Suppressor macrophage treated with lipopolysaccharide for 4 hours (primary cell): ENCODE measurements at places on chromosomes 4 and X.

GRCh38 chr4:44558031-44558605 is 93.3 kb downstream of the YIPF7 start:
- DNase-seq, result no peak

DNA sequence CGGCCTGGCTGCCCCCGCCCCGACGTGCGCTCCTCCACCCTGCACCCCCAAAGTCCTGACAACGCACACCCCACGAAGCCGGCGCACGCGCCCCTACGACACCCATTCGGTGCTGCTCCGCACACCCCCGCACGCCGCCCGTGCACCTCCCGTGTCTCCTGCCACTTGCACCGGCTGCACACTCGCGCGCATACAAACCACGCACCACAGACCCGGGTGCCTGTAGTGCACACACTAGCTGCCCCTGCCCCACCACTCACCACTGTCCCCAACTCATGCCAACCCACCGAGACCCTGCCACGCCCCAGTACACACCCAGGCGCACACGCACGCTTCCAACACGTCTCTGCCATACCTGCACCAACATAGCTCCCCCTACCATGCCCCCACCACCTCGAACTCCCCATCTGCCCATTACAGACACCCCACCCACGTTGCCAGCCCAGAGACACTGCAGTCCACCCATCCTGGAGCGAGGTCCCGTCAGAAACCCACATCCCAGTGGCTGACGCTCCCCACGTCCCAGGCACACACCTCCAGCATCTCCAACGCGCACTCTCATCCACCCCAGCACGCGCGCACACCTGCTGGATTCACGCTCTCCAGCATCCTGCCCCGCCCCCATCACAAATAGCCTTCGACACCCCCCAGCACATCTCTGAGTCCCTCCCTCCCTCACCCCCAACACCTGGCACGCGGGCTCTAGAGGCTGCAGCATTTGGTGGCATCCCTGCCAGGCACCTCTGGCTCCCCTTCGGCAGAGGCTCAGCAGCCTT is 4.2 kb upstream of the DUSP9 start:
- no peak for DNase-seq

GRCh38 chr4:73222466-73223257 is 35.9 kb downstream of the ANKRD17 start:
- DNase-seq, result peak; percentile 91

DNA sequence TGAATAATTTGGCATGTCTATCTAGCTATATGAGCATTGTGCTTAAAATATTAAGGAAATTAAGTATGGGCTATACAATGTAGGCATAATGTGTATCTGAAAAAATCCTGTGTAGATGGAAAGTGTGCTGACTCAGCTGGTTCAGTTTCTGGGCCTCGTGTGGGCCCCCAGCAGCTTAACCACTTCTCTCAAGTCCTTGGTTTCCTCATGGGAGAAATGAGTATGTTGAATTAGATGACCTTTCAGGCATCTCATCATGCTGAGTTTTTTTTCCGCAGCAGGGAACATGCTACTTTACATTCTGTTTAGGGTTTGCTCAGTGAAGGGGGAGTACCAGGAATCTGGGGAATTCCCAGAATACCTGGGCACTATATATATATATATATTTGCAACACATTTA is 30.5 kb downstream of the RHOH start:
- peak; percentile 66 for DNase-seq

DNA sequence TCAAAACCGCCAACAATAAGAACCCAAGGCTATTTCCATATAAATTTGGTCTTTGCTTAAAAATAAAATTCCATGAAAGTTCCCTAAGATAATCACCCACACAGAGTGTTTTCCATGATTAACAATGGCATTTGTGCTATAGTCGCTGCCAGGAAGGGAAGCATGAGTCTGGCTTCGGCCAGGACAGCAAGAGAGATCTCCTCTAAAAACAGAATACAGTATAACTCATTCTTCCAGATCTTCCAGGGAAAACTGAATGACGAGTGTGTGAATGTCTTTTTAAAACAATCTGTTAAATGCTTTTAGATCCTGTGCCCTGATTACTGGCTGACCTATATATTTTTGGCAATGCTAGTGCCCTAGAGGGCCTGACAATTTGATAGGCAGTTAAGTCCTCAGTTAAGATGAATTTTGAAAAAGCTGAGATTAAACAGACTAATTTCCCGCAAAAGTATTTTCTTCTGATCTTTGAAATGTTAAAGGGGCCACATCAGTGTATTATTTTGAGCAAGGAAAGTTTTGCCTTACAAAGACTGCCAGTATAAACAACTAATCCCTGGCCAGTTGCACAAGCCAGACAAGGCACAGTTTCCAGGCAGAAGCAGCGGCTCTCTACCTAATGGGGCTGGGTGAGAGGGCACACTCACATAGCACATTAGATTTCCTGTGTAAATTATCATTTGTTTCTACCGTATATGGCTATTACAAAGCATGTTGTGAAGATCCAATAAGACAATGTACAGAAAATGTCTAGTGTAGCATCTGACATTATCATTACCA is 127.3 kb downstream of the DCHS2 start:
- no peak for DNase-seq

DNA sequence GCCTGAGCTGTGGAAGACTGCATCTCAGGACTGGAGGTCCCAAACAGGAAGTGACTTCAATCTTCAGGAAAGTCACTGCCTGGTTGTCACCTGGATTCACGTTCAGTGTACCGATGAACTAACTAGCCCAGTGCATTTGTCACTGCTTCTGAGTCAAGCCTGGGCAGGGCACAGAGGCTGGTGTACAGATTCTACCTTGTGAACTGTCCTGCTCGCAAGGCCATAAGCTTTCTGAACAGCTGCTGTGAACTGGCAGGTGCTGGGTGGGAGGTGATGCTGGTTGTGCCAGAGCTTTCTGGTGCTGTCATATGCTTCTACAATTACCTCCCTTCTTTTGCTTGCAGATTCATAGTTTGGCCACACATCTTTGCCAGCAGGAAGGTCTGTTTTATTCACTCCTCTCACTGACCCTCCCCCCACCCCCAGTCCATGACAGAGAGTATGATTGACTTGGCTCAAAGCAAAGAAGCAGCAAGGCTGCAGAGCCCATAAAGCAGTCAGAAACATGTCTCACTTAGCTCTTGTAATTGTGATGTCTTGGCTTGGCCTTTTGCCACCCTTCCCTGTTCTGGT is 40.5 kb downstream of the ZCCHC12 start:
- no peak for DNase-seq
